ENCODE measurements at places on chromosomes 1 and 21.

GRCh38 chr1:109266965-109267364, 16.0 kb downstream of the PSRC1 start:
- DNase-seq = no peak

DNA sequence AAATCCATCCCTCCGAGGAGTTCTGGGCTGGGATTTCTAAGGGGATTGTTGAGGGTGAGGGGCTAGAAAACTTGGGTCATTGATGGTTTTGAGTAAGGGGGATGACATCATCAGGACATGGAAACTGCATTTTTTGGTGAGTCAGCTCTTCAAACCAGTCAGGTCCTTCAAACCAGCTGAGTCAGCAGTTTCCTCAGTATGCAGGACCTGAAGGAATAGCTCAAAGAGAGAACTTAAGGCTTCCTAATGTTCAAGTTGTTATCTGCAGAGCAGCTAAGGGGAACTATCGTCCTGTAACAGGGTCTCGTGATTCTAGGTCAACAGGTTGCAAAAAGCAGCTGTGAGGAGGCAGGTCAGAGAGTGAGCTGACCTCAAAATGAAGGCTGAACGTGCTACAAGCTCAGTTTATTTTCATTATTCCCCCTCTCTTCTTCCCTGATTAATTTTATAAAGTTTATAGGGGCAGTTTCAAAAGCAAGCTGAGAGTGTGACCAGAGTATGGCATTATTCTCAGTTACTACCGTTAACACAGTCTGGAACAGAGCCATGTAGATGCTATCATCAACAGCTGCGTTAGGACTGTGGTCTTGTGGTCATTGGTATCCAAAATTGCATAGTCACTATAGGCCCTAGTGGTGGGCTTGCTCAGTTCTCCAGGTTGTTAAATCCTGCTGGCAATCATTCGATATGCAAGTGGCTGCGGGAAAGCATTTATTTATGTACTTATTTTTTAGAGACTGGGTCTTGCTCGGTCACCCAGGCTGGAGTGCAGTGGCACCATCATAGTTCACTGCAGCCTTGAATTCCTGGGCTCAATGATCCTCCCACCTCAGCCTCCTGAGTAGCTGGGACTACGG, 10.7 kb upstream of the SDC3 start:
- peak; percentile 66 for DNase-seq

DNA sequence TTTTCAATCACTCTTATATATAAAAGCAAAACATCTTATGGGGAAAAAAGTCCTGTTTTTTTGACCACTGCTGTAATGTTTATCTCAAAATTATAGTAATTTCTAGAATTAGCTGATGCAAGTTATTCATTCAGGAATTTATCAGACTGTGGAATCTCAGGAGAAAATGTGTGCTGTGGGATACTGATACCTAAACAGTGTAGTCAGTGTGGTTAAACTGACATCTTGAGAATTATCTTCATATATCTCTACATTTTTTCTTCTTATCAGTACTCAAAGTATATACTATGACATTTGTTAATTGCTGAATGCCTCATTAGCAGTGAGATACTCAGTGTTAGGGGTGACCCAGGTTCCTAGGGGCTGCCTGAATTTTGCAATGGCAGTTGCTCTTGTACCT, 839.3 kb downstream of the KCNT2 start:
- DNase-seq = no peak

- DNase-seq = peak; percentile 50
Measured at GRCh38 chr1:95742591-95743089, 508.6 kb downstream of the RWDD3 start.

DNA sequence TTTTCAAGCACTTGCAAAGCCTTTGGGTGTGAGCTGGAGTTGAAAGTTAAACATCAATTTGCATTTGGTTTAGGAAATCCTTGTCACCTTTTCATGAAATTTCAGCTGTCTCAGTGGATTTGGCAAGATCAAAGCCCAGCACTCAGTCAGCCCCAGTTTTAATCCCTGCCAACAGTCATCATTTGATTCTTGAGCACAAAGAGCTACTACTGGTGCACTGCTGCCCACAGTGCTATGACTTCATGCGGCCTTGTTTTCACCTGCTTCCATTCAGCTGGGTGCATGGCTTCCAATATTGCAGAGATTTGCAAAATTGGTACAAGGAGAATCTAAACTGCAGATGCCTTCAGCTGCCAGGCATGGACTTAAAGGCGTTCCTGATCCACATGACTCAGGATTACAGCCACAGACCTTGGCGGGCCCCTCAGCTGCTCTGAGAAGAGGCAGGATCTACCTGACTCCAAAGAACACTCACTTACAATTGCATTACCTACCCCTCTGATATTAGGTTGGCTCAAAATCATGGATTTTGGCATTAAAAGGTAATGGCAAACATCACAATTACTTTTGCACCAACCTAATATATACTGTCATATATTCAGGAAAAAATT, 259.1 kb downstream of the DSCAM start:
- DNase-seq = no peak

DNA sequence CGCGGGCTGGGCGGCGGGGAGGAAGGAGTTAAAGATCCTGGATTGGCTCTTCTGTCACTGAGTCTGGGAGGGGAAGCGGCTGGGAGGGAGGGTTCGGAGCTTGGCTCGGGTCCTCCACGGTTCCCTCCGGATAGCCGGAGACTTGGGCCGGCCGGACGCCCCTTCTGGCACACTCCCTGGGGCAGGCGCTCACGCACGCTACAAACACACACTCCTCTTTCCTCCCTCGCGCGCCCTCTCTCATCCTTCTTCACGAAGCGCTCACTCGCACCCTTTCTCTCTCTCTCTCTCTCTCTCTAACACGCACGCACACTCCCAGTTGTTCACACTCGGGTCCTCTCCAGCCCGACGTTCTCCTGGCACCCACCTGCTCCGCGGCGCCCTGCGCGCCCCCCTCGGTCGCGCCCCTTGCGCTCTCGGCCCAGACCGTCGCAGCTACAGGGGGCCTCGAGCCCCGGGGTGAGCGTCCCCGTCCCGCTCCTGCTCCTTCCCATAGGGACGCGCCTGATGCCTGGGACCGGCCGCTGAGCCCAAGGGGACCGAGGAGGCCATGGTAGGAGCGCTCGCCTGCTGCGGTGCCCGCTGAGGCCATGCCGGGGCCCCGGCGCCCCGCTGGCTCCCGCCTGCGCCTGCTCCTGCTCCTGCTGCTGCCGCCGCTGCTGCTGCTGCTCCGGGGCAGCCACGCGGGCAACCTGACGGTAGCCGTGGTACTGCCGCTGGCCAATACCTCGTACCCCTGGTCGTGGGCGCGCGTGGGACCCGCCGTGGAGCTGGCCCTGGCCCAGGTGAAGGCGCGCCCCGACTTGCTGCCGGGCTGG, at the start of gene NPR1:
NPR1 (plus strand) TSS at position 170 of the 818 bp plus-strand sequence; CDS start at position 591, 421 bp downstream.
- peak; percentile 76 for DNase-seq

DNA sequence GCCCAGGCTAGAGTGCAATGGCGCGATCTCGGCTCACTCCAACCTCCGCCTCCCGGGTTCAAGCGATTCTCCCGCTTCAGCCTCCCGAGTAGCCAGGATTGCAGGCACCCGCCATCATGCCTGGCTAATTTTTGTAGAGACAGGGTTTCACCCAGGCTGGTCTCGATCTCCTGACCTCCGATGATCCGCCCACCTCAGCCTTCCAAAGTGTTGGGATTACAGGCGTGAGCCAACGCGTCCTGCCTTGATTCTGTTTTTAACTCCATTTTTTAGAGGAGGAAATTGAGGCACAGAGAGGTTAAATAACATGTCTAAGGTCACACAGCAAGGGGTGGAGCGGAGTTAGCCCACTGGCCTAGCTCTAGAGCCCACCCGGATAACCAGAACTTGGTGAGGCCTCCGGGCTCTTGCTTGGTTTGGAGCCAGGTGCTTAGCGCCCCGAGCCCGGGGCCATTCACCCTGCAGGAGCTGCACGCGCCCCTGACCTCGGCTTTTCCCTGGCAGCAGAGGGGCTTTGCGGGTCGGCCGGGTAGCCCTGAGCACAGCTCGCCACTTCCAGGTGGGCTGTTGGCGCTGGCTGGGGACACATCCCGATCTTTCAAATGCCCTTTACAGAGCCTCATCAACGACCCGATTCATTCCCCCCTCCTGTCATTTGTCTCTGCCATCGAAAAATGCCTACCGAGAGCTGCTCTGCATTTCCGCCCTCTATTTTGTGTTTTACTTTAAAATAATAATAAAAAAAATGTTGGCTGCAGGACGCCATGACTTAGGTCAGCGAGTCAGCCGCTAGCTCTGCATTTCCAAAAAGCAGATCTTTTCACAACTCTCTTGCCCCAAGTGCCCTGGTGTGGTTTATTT, 11.2 kb downstream of the SIM2 start:
- no peak for DNase-seq

- peak; percentile 14 for DNase-seq
Measured at GRCh38 chr21:30340714-30341573, 3.5 kb upstream of the KRTAP27-1 start.

- DNase-seq = no peak
Measured at GRCh38 chr1:241770115-241770514, 77.9 kb upstream of the EXO1 start.

DNA sequence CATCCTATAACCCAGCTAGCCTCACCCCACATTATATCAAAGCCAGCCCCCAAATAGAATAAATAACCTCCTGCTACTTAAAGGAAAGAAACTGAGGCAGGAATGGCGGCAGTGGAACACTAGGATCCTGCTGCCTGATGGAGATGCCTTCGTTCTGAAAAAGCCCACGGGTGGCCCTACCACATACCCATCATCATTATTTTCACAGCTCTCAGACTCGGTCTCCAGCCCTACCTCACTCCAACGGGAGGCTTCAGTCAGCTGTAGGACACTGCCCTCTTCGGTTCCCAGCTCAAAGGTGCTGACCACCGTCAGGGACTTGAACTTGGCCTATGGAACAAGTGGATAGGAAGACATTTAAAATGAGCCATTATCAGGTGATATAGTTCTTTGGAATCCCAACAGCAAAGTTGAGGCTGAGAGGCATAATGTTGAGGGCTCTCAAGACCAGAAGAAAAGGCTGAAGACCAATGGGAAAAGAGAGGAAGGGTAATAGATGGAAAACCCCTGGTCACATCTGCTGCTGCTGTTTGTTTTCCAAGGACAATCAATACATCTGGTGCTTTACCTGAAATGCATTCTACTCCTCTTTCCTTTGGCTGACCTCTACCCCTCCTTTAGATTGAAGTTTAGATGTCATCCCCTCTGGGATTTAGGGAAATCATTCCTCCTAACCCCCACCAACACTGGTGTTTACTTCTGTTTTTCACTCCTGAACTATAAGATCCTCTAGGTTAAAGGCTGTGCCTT, 7.8 kb upstream of the ANKRD35 start:
- DNase-seq = no peak

GRCh38 chr21:15052459-15052763, 12.4 kb downstream of the NRIP1 start:
- no peak for DNase-seq

DNA sequence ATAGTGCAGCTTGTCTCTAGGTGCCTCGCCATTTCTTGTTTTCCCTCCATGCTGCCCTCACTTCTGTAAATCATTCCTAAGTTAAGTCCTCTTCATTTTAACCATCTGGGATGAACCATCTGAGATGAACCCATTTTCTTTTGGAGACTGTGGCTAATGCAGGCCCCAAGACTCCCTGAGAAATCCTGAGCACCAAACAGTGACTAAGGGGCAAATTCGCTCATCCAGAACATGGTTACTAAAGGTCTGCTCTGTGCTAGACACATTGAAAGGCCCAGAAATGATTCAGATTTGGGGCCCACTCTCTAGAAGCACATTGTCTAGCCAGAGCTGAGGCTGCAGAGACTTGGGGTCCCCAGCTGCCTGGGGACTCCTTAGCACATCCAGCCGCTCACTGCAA, 151.9 kb upstream of the CTTNBP2NL start:
- DNase-seq = no peak

DNA sequence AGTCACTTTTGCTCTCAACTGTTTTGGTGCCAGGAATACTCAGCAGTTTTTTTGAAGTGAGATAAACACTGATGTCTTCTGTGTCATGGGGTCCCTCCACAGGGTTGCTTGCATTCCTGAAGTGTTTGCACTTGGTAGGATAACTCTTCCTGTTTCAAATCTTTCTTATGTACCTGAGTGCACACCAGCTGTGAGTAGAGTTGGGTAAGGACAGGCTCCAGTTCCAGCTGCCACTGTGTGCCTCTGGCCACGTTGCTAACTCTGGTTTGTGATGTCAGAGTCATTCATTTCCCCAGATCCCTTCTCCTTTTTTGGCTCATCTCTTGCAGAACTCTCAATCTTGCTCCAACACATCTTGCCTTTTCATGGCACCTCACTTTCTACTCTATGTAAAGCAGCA, 356.3 kb upstream of the B3GALT2 start:
- peak; percentile 21 for DNase-seq

DNA sequence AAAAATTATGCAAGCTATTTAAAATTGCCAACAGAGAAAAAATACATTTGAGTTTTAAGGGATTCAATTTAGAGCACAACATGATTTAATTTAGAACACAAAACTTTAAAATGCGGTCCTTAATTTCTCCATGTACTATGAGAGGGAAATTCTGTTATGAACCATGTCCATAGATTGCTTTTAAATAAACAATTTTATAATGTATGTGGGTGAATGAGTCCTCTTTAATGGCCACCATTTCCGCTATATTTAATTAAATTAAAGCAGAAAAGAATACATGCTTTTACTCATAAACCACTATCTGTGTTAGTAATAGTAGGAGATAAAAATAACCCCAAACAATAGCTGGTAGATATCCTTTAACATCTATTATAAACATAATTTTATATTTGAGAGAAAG, 914.6 kb downstream of the LTN1 start:
- DNase-seq = no peak

GRCh38 chr21:7917729-7918128, 2603.7 kb upstream of the TPTE start:
- no peak for DNase-seq

DNA sequence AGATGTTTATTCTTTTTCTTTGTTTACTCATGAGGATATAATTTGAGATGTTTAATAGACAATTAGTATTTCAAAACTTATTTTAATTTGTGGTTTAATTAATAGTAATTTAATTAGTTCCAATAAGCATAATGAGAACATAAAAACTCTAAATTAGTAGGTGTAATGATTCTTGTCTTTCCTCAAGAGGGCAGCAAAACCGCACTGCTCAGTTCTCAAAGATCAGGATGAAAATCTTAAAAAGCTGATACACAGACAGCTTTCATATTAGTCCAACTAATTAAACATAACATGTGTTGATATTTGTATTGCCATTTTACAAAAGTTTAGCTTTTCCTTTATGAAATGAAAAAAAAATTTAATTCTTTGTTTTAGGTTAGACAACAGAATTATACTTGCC, 106.7 kb upstream of the C21orf91 start:
- DNase-seq = peak; percentile 77

GRCh38 chr1:208977012-208977411, 606.5 kb upstream of the CAMK1G start:
- no peak for DNase-seq

DNA sequence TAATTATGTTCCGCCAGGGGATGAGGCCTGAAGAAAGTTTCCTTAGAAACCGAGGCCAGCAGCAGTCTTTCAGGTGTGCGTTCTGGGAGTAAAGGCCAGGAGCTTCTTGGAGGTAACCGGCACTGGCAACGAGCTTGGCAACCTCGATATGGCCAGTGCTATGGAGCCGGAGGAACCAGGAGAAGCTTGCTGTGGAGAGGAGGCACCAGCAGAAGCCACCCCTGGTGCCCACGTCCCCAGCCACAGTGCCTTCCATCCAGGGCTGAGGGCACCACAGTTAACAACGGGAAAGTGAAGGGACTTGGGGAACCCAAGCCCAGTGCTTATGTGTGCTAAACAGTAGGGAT, 41.5 kb upstream of the LIN9 start:
- DNase-seq = no peak

Measured in muscle of leg (tissue), 16 donors.